ENCODE measurements at places on chromosomes 6 and 20. TPM values are rescaled to one million over a fixed set of nuclear protein-coding genes. Genes with fewer than 3 reads are reported as not detected.

DNA sequence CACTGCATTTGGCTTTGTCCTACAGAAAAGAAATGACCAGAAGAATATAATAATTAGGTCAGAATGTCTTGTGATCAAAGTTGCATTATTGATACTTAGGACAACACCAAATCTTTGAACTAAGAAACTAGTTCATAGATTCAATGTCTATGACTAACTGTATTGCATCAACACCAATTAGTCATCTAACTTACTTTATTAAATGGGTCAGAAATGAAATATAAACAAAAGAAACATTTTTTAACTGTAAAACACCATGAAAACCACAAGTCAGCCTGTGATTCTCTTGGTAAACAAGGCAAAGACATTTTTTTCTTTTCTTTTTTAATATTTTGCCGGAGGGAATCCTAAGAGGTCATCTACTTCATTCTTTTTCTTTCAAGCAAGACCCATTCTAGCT, 114.1 kb upstream of the HDDC2 start:
- H3K27ac ChIP-seq: no peak overlapping the region
- DNase-seq: no peak
- H3K4me1 ChIP-seq: peaks cover 5% of the 10 kb centered on the region
- peaks cover 2% of the 10 kb centered on the region for H3K36me3 ChIP-seq
- H3K4me3 ChIP-seq: no peak overlapping the region

DNA sequence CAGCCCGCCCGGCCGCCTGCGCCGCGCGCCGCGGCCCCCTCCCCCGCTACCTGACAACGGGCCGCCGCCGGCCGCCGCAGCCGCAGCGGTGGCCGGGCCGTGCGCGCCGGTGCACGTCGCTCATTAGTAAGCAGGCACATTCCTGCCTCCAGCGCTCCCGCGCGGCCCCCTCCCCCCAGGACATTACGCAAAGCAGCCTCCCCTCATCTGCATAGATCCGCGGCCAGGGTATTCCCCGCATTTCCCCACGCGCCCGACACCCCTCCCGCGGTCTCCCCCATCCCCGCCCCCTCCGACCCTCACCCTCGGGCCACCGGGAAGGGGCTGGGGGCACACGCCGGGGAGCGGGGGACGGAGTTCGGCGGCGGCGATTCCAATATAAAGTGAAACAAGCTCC, at the start of gene HIVEP2:
Gene HIVEP2, minus strand, starts transcription at position 128 of the 397 bp plus-strand sequence. CDS start 170,438 bp downstream, outside the sequence.
- no peaks in the 10 kb centered on the region for H3K36me3 ChIP-seq
- DNase-seq: peak; percentile 89
- peak within 1 kb of the TSS; percentile 97 for H3K27ac ChIP-seq

- no peaks in the 10 kb centered on the region for H3K36me3 ChIP-seq
- no peak overlapping the region for H3K27ac ChIP-seq
- no peak for DNase-seq
- H3K4me3 ChIP-seq: no peak overlapping the region
Observed at GRCh38 chr20:4325548-4326187, 310.3 kb upstream of the RNF24 start.

DNA sequence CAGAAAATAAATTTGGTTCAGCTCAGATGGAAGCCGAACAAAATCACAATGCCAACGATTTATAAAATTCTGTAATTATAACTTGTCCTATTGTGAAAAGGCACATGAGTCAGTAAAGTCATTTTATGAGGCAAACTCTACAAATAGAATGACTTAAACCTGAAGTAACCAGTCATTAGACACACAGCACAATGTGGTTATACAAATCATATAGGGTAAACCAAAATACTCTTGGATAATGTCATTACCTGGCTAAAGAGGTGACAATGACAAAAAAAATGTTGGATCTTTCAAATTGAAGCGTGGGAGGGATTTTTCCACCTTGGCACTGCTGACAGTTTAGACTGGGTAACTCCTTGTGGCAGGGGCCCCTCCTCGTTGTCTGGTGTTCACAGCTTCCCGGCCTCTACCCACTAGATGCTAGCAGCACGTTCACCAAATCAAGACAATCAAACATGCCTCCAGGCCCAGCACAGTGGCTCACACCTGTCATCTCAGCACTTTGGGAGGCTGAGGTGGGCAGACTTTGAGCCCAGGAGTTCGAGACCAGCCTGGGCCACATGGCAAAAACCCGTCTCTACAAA, 5.0 kb downstream of the ANKRD60 start:
- no peak overlapping the region for H3K4me3 ChIP-seq
- no peak overlapping the region for H3K27ac ChIP-seq

GRCh38 chr20:23637282-23638221, at the start of gene CST3:
TSS of gene CST3 (minus strand) at chr20:23637955. CDS start at chr20:23637862, 93 bp downstream.
- H3K27ac ChIP-seq: no peak within 1 kb of the TSS
- peaks cover 12% of the 10 kb centered on the region for H3K27me3 ChIP-seq
- no peaks in the 10 kb centered on the region for H3K36me3 ChIP-seq
- peaks cover 6% of the 10 kb centered on the region for H3K4me1 ChIP-seq

DNA sequence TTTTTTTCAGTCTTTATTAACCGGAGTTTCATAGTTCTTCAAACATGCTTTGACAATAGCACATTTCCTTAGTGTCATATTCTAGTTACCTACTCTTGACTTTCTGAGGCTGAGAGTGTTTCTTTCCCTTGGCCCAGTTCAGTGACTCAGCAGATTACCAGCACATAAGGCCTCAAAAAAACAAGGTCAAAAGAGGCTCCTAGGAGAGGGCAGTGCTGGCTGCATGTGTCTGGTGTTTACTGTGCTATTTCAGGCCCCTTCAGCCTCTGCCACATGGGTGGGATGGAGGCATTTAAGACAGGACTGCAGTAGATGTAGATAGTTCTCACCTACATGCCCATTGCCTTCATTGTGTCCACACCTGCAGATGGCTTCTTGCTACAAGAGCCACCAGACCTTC, 198.2 kb upstream of the SSTR4 start:
- no peak for DNase-seq
- no peaks in the 10 kb centered on the region for H3K27me3 ChIP-seq
- H3K36me3 ChIP-seq: no peaks in the 10 kb centered on the region
- no peak overlapping the region for H3K27ac ChIP-seq
- H3K4me3 ChIP-seq: no peak overlapping the region

The NHLRC1 gene
- 1.1 TPM for polyA plus RNA-seq

The DLL1 gene
- 2.2 TPM for polyA plus RNA-seq

All from GM23338 (cell line).